Muscle of back (tissue), 13 donors: ENCODE measurements at places on chromosomes 2 and 18. TPM values are rescaled to one million over a fixed set of nuclear protein-coding genes. Genes with fewer than 3 reads are reported as not detected.

EGR4 gene
- not detected for polyA plus RNA-seq

GALNT13 gene
- 0.67 TPM for polyA plus RNA-seq

HOXD9 gene
- 5.7 TPM for polyA plus RNA-seq

LHCGR gene
- 0.18 TPM for polyA plus RNA-seq

HES6 gene
- 16.6 TPM for polyA plus RNA-seq

LPIN1 gene
- 23.2 TPM for polyA plus RNA-seq

IL36A gene
- polyA plus RNA-seq: not detected

BOLL gene
- polyA plus RNA-seq: 1.6 TPM

ATP6V1B1 gene
- 1.4 TPM for polyA plus RNA-seq

NRBP1 gene
- polyA plus RNA-seq: 116 TPM

MEIS1 gene
- 16.8 TPM for polyA plus RNA-seq

RAB17 gene
- 2.3 TPM for polyA plus RNA-seq

REG1B gene
- not detected for polyA plus RNA-seq

PAX8 gene
- 0.50 TPM for polyA plus RNA-seq

ZSWIM2 gene
- not detected for polyA plus RNA-seq

EDAR gene
- polyA plus RNA-seq: 2.7 TPM

MARCO gene
- polyA plus RNA-seq: 1.9 TPM
